Hypothalamus (tissue), 51 donors: ENCODE measurements at places on chromosomes 4 and X.

GRCh38 chrX:103806862-103807474, 25.1 kb downstream of the RAB9B start:
- no peak for DNase-seq

GRCh38 chr4:83074086-83074704, 39.2 kb downstream of the COPS4 start:
- no peak for DNase-seq

GRCh38 chrX:33379839-33380238, 168.5 kb upstream of the DMD start:
- no peak for DNase-seq

DNA sequence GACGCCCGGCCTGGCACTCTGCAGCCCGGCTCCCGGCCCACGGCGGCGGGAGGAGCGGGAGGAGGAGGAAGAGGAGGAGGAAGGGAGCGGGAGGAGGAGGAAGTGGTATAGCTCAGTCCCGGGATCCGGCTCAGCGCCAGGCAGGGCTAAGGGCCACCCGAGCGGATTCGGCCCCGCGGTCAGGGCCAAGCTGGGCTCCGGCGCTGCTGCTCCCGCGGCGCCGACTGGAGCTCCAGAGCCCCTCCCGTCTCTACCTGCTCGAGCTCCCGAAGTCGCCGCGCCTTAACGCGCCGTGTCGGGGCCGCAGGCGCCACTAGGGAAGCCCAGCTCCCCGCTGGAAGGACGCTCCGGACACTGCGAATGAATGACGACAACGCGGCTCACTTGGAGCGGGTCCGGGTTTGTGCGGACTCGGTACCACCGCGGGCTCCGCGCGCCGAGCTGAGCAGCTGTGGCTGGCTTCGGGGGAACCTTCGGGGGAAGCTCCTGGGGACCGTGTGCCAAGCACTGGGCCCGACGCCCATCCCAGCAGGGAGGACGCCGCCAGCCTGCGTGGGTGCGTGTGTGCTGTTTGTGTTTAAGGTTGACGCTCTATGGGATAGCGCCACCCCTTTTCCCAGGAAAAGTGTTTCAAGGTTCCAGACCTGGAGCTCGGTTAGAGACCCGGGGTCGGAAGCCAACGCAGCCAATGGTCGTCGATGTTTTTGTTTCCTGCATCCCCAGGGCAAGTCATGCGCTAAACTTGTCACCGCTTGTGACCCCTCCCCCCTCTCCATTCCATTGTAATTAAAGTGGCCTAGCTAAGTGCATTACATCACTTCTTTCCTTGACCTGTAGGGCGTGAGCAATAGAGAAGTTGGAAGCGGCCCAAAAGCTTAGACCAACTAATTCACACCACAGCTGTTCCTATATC, at the start of gene TBC1D9:
Gene TBC1D9, minus strand, starts transcription at position 67 of the 913 bp plus-strand sequence. CDS start 340 bp downstream, outside the sequence.
- peak; percentile 45 for DNase-seq

DNA sequence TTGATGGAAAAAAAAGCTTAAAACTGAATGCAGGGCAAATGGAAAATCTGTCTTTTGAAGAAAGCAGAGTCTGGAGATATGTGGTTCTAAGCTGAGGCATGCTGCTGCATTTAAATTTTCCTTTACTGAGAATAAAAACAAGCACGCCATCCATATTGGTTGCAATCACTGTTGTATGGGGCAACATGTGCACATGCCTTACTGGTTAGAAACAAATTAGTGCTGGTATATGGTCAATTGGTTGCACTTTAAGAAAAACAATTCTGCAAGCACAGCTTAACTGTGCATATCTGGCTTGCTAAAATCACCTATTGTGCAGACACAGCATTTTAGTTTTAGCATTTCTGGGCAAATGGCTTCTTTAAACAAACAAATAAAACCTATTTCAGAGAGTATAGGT, 239.1 kb downstream of the NDST4 start:
- no peak for DNase-seq

DNA sequence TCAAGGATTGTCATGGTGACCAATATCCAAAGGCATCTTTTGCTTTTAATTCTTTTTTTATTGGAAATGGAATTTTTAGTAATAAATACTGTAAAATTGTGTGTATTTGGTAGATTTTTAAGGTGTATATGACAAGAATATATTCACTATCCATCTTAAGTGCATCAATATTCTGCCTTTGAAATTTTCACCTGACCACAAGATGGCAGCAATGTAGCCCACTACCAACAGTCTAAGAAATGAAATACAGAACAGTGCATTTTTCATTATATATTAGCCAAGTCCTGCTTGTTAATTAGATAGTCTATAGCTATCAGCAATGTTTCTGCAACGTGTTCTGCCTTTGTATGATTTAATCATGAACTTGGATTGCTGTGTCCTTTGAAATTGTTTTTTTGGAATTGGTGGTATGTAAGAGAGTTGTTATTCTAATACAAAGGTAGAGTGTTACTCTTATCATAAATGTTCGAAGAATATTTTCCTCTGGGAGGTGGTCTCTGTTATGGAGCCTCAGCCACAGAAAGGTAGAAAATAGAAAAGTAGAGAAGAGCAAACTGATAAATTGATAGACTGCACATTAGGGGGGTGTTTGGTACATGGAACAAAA, 38.2 kb downstream of the HPGDS start:
- no peak for DNase-seq

DNA sequence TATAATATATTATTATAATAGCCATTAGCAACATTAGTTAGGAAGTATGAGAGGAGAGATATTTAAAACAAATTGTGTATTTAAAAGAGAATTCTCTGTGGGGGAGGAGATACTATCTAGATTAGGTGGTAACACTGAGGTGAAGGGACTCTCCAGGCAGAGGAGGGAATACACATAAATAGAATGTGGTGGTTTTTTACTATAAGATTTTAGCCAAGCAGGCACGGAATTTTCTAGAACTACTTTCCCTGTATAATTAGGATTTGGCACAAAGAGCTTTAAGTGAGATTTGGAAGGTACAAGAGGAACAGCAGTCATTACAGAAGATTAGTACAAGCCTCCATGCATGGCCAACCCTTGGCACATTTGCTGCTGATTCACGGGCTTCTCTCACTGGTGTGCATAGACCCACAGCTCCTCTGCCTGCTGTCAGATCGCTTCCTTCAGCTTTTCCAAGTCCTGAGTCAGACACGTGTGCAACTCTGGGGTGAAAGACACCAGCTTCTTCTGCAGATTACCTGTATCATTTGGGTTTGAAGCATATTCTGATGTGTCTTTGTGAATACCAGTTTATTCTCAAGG, 685.5 kb downstream of the KCTD8 start:
- no peak for DNase-seq

DNA sequence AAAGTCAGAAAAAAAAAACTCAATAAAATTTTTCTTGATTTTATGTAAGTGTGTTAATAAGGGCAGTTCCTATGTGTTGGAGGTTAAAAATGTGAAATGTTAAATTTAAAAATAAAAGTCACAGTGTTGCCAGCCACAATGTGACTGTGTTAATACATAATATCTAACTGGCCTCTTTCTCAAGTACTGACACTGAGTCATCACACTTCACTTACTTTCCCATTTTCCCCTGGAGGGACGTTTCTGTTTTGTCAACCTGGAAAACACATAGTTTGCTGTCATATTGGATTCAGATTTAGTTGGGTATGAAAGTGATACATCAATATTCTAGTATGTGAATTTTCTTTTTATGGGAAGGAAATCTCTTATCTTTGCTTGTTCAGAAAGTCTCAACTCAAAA, 46.4 kb downstream of the ARHGEF38 start:
- no peak for DNase-seq

- DNase-seq = peak; percentile 1
Measured at GRCh38 chrX:18899796-18900380, 84.0 kb downstream of the PHKA2 start.

GRCh38 chr4:174789657-174790056, 39.4 kb downstream of the GLRA3 start:
- DNase-seq = no peak

DNA sequence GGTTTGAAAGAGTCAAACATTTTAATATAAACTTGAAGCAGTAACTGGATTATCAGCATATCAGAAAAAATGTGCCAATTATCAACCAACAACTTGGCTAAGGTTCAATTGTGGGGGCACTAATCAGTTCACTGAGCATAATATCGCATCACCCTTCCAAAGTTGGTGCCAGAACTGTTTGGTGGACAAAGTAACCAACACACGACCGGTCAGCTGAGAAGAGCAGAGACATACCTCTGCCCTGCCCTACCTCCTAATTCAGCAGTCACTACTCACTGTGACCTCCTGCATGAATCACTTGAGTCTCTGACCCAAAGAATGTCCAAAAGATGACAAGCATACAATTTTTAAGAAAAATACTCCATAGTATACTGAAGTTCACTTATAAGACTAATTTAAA, 53.2 kb downstream of the TSPAN5 start:
- DNase-seq = no peak

GRCh38 chrX:47958761-47959342, 44.9 kb downstream of the ZNF182 start:
- DNase-seq = no peak
